ENCODE measurements at places on chromosomes 2 and 18.

- no peak for DNase-seq
Observed at GRCh38 chr2:39497082-39497801, 60.2 kb upstream of the MAP4K3 start.

DNA sequence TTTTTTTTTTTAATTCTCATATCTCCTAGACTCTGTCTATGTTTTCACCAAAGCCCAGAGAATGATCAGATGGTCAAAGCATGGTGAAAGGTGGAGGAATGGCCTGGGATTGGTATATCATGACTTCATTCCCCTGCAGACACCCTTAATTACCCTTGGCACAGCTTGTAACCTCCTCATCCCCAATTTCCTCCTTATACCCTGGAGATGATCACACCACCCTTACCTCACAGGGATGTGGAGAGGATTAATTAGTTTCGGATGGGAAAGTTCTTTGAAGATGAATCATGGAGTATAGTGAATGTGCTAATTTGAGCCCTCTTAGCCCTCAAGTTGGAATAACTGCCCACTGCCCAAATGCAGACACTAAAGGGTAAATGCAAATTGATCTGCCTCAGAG, 138.0 kb upstream of the LYPD6 start:
- no peak for DNase-seq

DNA sequence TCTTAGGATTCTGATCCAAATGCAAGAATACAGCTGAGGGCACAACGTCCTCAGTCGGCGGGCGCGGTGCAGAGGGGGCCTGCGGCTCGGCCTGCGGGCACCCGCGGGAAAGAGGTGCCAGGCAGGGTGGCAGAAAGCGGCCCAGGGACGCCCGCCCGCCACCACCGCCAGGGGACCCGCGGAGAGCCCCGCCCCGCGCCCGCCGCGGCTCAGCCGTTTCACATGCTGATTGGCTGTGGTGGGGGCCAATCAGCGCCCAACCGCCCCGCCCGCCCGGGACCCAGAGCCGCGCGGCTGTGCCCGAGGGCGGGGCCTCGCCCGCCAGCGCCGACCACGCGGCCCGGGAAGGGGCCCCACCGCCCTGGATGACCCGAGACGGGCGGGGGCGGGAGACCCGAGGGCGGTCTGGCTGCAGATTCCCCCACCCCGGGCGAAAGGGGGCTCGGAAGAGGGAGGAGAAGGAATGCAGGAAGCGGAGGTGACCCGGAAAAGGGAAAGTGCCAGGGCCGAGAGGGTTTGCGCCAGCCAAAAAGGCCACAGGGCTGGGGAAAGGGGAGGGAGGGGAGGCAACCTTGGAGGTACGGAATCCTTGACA, 8.0 kb downstream of the IRS1 start:
- peak; percentile 91 for DNase-seq

DNA sequence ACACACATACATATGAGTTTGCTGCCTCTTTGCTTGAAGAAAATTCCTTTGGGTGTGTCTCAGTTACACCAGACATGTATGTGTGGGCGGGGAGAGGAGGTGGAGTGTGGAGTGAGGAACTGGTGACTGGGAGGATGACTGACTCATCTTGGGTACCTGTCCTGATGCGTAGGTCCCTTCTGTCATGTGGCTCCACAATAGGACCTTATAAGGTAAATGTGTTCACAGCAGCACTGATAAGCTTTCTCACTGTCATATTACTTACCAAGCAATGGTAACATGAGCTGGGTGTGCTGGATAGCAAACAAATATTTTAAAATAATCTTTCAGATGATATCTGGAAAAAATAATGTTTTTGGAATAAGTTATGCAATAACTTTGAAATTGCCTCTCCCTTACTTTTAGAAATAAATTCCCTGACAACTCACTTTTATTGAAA, 45.1 kb downstream of the SLC9A2 start:
- DNase-seq: no peak

DNA sequence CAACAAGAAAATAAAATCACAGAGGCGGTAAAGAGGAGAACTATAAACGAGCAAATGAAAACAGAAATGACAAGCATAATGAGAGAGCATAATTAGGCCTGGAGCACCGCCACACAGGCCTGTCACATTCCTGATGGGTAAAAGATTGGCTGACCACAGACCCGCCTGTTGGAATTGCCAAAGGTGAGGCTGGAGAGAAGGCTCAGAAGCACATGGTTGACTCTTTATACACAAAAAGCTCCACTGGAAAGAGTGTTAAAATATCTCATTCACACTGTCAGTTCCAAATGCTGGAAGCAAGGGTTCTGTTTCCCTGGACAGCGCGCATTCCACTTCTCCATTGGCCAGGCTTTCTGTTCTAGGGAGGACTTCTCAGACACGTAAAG, 5.9 kb upstream of the LGALSL start:
- no peak for DNase-seq

GRCh38 chr2:204129591-204130294, 193.2 kb downstream of the ICOS start:
- no peak for DNase-seq

DNA sequence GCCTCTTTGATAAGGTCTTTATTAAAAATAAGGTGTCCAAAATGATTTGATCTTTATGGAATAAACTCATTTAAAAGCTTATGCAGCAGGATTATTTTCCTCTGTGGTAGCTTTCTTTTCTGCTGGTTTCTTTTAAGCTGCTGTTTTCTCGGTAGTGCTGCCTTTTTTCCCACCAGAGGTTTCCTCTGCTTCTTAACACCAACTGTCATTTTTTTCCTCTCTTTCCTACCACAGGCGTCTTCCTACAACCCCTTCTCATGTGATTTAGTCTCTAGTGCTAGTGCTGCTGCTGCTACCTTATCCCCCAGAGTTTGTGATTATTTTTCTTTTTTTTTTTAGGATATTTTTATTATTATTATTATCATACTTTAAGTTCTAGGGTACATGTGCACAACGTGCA, 102.1 kb upstream of the PGAP1 start:
- DNase-seq: no peak

DNA sequence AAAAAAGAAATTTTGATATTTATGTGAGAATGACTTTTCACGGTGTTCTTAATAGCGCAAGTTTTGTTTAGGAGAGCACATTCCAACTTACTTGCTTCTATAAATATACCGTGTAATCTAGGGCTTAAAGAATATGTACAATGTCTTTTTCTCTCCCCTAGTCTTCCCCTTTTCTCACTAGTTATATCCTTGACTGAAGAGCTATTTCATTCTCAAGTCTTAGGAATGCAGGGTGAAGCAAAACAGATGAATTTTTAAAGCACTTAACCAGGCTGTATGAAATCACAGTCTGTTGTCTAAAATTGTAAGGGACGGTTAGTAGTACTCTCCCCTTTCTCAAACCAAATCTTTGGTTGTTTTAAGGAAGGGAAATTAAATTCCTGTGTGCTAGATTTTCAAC, 29.6 kb upstream of the SLC30A6 start:
- peak; percentile 6 for DNase-seq

DNA sequence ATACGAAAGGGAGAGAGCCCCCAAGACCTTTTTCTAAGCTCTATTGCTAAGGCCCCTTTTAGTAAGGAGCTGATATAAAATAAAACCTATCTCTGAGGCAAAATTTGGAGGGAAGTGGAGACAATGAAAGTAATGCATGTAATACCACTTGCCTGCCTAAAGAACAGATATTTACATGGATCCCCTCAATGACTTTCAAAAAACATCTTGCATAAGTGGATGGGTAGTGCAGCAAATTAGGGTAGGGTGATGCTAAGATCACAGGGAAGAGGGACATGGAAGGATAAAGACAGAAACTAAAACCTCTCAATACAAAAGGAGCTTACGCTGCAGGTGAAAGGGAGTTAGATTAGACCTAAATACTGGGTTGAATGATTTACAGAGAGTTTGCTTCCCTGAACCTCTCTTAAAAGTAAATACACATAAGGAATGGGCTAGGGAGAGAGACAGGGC, 1.1 kb downstream of the ZNF513 start:
- DNase-seq: no peak

DNA sequence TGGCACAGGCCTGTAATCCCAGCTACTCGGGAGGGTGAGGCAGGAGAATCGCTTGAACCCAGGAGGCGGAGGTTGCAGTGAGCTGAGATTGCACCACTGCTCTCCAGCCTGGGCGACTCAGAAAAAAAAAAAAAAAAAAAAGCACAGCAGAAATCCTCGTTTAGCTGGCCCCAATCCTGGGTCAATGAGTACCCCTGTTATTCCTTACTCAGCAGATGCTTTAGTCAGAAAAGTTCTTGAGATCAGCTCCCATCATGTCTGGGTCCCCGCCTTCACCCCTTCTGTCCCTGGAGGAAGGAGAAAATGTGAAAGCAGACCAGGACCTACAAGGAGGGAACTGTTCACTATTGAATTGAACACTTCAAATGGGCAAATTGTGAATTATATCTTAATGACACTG, 16.4 kb upstream of the KCNG3 start:
- no peak for DNase-seq

GRCh38 chr2:153214337-153214736, 264.2 kb downstream of the RPRM start:
- no peak for DNase-seq

DNA sequence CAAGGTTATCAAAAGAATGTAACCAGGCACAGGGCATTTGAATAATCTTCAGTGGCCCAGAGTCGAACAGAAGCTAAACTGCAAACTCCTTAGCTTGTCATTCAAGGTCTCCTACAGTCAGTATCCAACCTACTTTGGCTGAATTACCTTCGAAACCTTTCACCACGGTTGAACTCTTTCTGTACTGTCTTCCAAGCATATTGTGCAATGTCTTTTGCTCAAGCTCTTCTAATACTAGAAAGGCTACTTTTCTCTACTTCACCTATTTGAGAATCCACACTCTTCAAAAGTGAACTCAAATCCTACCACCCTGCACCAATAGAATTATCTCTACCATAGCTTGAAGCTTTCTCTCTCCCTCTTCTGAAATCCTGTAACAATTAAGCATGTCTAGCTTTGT, 142.9 kb downstream of the NR4A2 start:
- DNase-seq: no peak

- no peak for DNase-seq
Observed at GRCh38 chr2:171432206-171432968, 1.4 kb downstream of the METTL8 start.

DNA sequence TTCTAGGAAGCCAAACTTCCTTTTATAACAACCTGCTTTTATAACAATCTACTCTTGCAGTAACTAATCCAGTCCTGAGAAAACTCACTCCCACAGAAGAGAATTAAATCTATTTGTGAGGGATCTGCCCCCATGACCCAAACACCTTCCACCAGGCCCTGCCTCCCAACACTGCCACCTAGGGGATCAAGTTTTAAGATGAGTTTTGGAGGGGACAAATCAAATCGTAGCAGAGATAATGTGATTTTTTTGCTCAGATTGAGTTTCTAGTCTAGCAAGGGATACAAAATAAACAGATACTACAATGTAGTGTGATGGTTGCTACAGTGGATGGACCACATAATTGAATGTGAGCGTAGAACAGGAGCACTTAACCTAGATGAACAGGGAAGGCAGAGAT, 52.2 kb downstream of the NCOA1 start:
- DNase-seq: no peak

DNA sequence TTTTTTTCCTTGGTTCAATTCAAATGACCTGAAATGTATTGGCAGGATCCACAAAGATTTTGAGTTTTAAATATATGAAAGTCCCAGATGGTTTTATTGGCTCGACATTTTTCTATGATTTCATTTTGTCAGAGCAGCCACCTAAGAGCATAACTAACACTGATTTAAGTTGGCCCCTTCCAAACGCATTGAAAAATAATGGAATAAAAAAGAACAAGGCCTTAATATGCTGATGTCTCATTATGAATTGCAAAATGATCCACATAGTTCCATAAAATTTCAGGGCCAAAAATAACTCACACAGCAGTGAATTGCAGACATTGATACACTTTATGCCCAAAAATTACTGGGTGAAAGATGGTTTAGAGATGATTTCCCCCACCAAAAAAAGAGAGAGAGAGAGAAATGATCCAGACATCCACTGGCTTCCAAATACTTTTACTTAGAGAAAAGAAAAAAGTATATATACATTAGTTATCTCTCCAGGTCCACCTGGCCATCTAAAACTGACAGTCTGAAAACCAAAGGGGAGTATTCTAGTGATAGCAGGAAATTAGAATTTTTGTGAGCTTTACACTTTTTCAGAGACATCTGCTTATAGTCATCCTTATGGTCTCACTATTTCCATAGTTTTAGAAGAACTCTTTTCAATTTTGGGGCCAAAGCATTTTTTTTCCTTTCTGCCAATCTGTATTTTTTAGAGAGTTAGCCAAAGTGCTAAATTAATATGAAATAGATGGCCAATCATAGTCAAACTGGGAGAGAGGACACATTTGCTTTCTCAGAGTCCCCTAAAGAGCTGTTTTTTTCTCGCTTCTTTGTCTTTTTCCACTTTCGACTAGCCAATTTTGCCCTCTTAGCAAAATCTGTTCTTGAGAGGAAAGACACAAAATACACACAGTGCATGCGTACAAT, 213.5 kb upstream of the RND3 start:
- DNase-seq: no peak

DNA sequence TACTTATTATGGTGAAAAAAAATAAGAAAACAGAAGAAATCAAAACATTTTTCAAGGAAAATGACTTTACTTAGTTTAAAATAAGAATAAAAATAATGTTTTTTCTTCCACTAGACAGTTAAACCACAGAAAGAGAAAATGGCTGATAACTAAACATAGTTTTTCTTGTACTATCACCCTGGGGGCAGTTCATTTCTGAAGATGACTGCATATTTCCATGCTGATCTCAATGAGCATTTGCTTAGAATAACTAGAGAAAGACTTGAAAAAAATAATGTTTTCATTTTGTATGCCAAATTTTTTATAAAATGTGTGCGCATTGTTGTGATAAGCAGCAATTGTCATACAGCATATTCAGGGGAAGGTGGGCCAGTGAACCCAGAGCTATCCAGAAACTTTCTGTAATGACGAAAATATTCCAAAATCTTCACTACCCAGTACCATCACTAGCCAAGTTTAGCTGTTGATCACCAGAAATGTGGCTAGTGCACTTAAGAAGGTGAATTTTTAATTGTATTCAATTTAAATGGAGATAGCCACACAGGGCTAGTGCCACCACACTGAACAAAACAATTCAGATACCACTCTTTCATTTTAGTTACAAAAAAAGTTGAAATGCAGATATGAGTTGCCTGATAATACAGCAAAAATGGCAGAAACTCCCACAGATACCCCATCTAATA, 513.4 kb upstream of the NETO1 start:
- DNase-seq: no peak

DNA sequence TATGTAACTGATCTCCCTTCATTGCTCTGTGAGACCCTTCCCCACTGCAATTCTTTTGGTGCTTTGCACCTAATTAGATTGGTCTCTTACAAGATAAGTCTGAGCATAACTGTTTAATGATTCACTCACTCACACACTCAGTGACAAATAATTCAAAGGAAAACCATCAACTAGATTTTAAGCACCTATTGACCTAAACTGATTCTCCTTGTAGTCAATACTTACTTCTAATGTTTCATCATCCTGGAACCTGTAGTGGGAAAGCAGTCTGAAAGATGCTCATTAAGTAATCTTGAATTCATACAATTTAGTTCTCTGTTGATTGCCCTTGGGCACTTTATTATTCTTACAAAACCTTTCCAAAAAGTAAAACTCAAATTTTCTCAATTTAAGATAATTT, 74.3 kb upstream of the COL5A2 start:
- DNase-seq: no peak

GRCh38 chr2:203170502-203170901, 68.3 kb upstream of the CYP20A1 start:
- DNase-seq: no peak

GRCh38 chr2:196088203-196088602, 19.6 kb upstream of the DNAH7 start:
- DNase-seq: no peak
